Activated T-cell treated with anti-CD3 and anti-CD28 coated beads for 48 hours (primary cell): ENCODE measurements at places on chromosomes 1 and 21.

- DNase-seq: no peak
These were observed 20.6 kb downstream of the PADI2 start for GRCh38 chr1:17098446-17099317.

DNA sequence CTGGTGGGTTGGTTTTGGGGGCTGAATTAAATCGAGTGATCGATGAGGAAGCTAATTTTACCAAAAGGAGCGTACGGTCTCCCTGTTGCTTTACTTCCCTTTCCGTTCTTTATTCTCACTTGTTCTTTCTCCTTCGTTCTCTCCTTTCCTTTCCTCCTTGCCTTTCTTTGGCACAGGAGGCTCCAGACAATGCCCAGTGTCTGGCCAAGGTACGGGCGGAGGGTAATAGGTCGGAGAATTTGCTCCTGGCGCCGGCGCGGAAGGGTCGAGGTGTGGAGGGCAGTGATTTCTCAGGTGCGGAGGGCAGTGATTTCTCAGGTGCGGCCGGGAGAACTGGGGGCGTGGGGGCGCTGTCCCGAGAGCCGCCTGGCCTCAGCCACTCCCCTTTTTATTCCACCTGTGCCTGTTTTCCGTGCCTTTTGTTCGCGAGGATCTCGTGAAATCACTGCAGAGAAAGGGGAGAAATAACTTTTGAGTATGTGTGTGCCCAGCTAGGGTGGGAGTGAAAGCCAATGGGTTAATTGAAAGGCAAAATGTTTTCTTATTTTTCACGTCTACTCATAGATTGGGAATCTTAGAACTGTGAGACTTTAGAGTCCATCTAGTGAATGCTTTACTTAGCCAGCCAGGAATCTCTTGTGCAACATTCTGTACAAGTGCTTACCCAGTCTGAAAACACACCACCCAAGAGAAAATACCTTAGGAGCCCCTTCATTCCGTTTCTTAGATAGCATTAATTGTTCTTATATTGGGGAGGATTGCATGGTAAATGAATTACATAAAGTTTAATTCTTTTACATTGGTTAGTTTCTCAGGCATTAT, 1.3 kb downstream of the FNBP1L start:
- no peak for DNase-seq

GRCh38 chr1:36166938-36167905, 11.3 kb downstream of the MAP7D1 start:
- DNase-seq: no peak

- no peak for DNase-seq
These were observed 27.1 kb upstream of the KCNK2 start for GRCh38 chr1:215055281-215055935.

GRCh38 chr1:56540467-56540866, 38.9 kb downstream of the PLPP3 start:
- DNase-seq: no peak

- no peak for DNase-seq
These were observed 3.6 kb upstream of the TNFRSF1B start for GRCh38 chr1:12163210-12163609.

- DNase-seq: no peak
These were observed 1.8 kb upstream of the WNT3A start for GRCh38 chr1:228004856-228005462.

DNA sequence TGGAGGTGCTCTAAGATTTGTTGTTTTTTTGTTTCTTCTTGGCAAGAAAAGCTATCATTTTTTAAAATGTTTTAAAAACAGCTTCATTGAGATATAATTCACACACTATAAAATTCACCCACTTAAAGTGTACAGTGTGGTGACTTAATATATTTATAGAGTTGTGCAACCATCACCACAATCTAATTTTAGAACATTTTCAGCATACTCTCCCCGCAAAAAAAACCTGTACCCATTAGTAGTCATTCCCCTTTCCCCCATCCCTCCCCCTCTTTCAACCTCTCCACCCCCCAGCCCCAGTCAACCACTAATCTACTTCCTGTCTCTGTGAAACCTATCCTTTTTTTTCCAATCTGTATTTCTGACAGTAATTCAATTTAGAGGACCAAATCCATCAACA, 30.6 kb downstream of the ZC3H11B start:
- no peak for DNase-seq

- no peak for DNase-seq
These were observed 45.8 kb downstream of the SSBP3 start for GRCh38 chr1:54360165-54361005.

DNA sequence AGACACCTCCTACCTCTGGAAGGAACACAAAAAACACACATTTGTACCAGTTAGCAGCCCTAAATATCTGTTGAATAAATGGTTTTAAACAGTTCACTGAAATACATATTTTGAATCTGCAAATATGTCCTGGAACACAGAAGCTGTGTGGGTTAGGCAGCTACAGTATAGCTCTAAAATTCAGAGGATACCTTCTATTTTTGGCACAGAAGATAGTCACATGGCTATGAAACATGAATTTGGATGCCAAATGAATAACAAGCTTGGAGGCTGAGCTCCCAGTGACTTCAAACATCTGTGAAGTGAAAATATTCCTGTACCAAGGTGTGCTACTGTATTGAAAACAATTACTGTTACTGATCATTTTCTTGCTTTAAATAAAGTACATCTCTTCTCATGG, 391.5 kb upstream of the ADGRL2 start:
- DNase-seq: no peak

DNA sequence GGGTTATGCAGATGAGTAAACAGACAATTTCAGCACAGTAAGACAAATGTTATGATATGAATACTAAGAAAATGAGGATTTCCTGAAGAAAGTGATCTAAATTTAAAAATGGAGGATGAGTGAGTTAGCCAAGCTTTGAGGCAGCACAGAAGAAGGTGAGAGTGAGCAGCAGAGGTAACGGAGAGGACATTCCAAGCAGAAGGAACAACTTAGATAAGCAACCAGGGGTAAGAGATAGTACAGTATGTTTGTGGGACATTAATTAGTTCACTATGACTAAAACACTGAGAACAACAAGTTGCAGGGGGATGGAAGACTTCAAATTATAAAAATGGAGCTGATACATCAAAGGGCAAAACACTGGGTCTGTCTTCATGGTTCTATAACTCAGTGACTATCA, 22.8 kb downstream of the PRPF38A start:
- no peak for DNase-seq

DNA sequence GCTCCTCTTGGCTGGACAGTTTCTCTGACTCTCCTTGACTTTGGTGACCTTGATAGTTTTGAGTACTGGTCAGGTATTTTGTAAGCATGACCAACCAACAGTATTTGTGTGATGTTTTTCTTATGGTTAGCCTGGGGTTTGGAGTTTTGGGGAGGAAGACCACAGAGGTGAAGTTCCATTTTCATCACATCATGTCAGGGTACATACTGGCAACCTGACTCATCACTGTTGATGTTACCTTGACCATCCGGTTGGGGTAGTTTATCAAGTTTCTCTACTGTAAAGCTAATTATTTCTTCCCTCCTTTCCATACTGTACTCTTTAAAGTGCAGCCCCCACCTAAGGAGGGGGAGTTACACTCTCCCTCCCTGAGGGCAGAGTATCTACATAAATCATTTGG, 13.4 kb downstream of the OSCP1 start:
- no peak for DNase-seq

GRCh38 chr1:220272841-220273090, 513 bp upstream of the RAB3GAP2 start:
- DNase-seq: no peak

DNA sequence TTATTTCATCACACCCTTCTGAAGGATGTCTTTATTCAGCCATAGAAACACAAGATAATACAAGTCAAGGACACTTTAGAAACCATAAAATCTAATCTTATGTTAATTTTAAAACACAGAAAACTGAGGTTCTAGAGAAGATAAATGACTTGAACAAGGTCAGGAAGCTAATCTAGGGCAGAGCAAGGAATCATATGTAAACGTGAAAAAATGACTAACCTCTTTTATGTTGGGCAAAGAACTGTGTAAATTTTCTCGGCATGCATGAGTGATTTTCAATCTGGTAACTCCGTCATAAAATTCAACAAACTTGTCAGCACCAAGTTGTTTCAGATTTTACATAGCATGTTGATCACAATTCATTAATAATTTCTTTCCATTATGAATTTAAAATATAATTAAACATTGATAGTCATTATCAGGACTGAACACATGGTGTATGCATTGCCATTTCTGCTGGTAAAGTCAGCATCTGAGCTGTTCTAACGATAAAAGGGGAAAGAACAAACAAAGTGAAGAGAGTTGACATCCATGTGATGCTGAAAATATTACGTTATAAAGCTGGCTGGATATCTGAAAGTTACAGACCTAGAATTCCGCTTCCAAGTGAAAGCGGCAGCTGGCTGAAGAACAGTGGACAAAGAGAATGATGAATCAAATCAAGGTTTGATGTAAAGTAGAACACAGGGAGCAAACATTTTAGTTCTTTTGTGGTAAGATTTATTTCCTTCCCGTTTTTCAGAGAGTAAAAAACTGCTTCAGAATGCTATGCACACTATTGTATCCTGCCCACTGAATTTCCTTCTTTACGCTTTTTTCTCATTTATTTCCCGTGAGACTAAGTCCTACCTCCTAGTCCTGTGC, 1037.4 kb upstream of the TMPRSS15 start:
- no peak for DNase-seq

GRCh38 chr1:199404976-199405375, 622.5 kb upstream of the NR5A2 start:
- no peak for DNase-seq

GRCh38 chr1:225772848-225773247, 4.8 kb upstream of the SRP9 start:
- no peak for DNase-seq

GRCh38 chr1:195915826-195916225, 692.4 kb downstream of the KCNT2 start:
- no peak for DNase-seq

DNA sequence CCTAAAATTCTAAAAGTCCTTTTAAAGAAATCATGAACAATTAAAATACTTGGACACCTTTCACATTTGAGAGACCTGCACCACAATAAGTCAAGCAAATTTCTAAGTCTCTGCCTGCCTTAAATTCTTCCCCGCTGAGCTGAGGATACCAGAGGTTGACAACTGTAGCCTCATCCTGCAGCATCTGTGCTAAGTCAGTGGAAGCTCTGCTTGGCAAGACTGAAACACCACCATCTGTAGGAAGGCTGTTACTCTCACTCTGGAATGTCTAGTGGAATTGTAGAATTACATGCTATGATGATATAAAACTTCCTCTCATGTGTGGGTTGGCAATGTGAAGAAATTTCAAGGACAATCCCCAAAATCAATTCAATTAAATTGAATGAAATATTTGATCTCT, 1756.5 kb downstream of the NCAM2 start:
- no peak for DNase-seq

DNA sequence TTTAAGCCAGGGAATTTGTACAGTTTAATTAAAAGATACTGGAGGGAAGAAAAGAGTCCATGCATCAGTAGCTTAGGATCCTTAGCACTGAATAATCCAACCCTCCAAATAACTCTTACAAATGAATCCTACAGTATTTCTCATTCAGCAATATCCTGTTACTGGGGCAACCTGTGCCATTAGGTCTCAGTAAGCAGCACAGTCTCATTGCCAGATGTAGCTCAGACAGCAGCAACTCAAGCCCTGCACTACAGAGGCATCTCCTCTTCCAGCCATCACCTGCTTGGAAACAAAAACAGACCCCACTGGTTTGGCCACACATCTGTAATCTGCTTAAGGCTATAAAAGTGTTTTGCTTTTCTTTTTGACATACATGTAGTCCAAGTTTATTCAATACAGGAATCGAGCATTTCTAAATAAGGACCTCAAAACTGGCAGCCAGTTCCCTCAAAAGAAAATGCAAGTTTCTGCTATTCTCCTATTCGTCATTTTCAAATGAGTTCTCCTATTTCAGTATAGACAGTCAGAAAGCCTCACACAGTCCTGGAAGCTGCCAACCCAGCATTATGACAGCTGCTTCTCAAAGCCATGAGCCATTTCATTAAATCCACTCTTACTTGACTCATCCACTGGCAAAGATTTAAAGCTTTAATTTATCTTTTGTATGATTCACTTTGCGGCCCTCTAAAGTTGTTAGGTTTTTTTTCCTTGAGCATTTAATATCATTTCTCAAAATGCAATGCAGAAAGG, 129.0 kb downstream of the APP start:
- DNase-seq: no peak

GRCh38 chr1:177274687-177275211, 104.0 kb downstream of the BRINP2 start:
- no peak for DNase-seq

GRCh38 chr1:153498746-153499145, 37.0 kb downstream of the S100A6 start:
- no peak for DNase-seq

DNA sequence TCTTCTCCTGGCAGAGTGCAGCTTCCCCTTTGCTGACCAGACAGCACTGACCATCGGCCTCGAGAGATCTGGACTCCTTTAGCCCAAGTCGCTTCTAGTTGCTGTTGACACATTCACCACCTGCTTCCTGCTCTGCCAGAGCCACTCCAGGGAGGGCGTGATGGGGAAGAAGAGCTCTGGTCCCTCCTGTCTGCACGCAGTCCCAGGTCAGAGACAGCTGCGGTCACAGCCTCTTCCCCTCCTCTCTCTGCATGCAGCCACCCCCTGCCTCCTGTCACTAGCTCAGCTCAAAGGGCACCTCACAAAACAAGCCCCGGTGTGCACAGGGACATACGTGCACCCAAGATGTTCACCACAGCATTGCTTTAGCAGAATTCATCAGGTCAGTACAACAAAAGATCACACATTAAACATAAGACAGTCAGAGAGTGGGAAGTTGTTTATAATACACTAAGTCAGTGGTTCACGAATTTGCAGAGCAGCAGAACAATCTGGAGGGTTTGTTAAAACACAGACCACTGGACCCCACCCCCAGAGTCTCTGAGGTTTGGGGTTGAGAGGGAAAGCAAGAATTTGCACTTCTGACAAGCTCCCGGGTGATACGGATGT, 132.9 kb downstream of the SYF2 start:
- DNase-seq: peak; percentile 27

GRCh38 chr1:43947874-43948437, 1.2 kb downstream of the IPO13 start:
- no peak for DNase-seq

DNA sequence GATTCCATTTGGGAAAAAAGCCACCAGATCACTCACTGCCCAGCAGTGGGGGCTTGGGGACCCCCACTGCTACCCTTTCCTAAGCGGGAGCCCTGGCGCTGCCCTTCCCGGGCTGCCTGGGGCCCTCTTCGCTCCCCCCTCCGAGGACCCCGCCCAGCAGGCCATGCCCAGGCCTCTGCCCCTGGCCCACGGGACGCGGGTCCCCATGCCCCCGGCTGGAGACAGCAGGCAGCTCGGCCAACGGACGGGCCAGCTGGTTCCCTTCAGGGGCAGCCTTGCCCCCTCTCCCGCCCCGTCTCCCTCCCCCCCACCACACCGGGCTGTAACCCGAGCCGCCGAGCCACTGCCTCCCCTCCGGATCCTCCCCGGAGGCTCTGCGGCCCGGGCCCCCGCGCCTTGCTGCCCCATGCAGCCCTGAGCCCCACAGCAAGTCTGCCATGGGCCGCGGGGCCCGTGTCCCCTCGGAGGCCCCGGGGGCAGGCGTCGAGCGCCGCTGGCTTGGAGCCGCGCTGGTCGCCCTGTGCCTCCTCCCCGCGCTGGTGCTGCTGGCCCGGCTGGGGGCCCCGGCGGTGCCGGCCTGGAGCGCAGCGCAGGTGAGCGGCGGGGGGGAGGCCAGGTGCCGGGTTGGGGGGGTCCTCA, at the start of gene MMP23B:
TSS of gene MMP23B (plus strand) at position 392 of the 639 bp plus-strand sequence. CDS start at position 438, 46 bp downstream.
- DNase-seq: no peak

- DNase-seq: peak; percentile 13
These were observed 61.6 kb downstream of the PTGS2 start for GRCh38 chr1:186618401-186619170.
